ENCODE measurements at places on chromosomes 12 and 14. TPM values are rescaled to one million over a fixed set of nuclear protein-coding genes. Genes with fewer than 3 reads are reported as not detected.

- no peak for DNase-seq
Observed at GRCh38 chr14:96205059-96205977, 679 bp downstream of the BDKRB2 start.

GRCh38 chr14:28083389-28083788 is 683.2 kb upstream of the FOXG1 start:
- no peak for DNase-seq

- no peak for DNase-seq
Observed at GRCh38 chr12:116370004-116370404, 92.5 kb upstream of the MED13L start.

GRCh38 chr14:24132061-24132685 is 1.7 kb downstream of the FITM1 start:
- DNase-seq: no peak

- no peak for DNase-seq
Observed at GRCh38 chr14:104298458-104298857, 160.1 kb downstream of the KIF26A start.

GRCh38 chr12:104480012-104480411 is 23.3 kb downstream of the CHST11 start:
- DNase-seq: no peak

GRCh38 chr12:52086366-52086765 is 6.9 kb downstream of the SMIM41 start:
- no peak for DNase-seq

DNA sequence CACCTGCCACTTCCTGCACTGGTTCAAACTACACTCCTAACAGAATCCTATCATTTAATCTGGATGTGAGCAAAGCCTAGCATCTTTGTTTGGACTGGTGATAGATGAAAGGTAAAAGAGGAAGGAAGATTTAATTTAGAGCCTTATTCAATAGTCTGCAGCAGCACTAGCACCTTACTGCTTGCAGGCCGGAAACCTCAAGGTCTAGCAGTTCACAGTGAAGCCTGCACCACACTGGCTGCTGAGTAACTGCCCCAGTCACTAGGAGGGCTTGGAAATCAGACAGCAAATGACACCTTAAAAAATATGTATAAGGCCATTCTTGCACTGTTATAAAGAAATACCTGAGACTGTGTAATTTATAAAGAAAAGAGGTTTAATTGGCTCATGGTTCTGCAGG is 358.0 kb downstream of the DAD1 start:
- no peak for DNase-seq

PIWIL1 gene
- polyA plus RNA-seq: 0.78 TPM

SPIC gene
- polyA plus RNA-seq: not detected

Measured in left kidney (tissue), 8 donors.